ENCODE measurements at places on chromosomes 11 and 22.

DNA sequence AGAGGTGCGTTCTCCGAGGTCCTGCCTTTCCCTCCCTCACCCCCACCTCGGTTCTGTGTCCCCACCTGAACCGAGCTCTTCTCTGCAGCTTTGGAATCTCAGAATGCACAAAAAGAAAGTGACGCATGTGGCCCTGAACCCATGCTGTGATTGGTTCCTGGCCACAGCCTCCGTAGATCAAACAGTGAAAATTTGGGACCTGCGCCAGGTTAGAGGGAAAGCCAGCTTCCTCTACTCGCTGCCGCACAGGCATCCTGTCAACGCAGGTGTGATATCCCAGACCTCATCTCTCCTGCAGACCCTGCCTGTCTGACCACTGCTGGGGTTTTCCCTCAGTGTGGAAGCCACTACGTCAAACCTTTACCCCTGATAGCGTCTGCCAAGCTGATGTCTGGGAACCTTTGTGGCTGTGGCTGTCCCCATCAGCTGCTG lies 13.9 kb downstream of the ACP2 start:
- DNase-seq = no peak

GRCh38 chr22:46654927-46655595 lies 34.9 kb downstream of the GRAMD4 start:
- no peak for DNase-seq

DNA sequence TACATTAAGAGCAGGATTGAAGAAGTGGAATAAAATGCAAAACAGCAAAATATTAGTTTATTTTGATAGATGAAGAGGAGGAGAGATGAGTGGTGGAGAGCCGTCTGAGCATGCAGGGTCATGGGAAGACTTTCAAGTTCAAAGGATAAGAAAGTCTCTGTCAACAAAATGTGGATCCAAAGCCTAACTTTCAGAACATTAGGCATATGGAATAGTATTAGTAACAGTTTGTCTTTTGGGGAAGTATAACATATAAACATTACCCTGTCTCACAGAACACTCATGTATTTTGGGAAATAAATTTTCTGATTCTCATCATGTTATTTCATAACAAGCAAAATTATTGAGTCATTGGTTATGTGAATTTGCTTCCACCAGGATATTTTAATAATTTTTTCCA lies 104.3 kb upstream of the CEP126 start:
- DNase-seq = no peak

- no peak for DNase-seq
Observed at GRCh38 chr22:38479096-38479837, 11.4 kb downstream of the KDELR3 start.

DNA sequence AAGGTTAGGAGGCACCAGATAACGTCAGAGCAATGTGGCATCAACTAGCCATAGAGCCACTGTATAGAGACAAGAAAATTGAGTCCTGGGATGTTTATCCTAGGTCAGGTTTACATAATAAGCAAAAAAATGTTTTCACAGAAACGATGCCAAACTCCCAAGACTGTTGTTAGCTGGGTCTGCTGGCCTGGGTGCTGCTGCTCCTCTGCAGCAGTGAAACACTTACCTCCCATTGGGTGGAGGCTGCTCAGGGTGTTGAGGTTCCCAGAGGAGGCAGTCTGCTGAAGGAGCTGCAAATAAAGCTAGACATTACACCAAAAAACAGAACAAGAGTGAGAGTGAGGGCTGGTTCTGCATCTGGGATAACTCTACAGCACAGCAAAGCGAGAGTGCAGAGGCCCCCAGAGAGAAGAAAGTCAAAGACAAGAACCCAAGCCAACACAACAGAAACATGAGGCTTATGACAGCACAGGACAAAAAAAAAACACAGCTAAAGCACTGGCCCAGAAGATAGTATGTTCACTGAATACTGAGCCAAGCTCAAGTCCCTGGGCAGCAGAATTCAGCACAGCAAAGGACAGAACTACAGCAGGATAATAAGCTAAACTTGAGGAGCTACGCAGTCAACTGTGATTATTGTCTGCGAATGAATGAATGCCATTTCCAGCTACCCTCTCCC lies 29.9 kb upstream of the RAPSN start:
- no peak for DNase-seq

DNA sequence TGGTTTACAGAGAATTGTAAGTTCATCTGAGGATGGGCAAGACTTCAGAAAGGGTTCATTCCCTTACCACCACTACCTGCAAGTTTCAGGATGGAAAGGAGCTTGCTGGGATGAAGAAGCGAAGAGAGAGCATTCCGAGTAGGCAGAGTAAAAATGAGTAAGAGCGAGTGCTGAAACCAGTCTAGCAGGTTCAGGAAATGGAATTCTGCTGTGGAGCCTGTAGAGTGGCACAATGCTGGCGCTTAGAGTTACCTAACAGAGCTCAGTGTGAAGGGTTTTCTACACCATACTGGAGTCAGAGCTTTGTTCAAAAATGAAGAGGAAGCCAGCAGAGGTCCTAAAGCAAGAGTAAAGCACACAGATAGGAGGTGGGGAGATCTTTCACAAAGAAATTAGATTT lies 179.2 kb upstream of the ZC3H12C start:
- no peak for DNase-seq

- DNase-seq = no peak
Observed at GRCh38 chr11:84264066-84264465, 977.9 kb upstream of the CCDC90B start.

- DNase-seq = no peak
Observed at GRCh38 chr11:92061456-92062062, 163.1 kb upstream of the FAT3 start.

- no peak for DNase-seq
Observed at GRCh38 chr11:33617672-33618350, 82.8 kb downstream of the C11orf91 start.

DNA sequence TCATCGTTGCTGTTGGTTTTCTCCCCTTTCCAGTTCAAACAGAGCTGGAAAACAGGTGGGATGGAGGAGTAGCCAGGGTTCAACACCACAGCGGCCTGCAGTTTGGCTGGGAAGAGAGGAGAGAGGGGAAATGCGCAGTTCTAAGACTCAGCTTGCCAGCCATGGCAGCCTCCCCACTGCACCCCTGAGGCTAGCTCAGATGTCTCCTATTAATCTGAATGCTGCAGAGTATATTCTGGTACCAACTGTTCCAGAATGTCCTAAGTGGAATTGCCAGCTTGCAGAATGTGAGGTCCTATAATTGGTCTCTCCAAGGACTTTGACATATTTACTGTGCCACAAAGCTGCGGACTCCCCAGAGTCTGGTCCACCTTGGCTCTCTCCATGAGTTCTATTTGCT lies 32.0 kb downstream of the NEFH start:
- no peak for DNase-seq

DNA sequence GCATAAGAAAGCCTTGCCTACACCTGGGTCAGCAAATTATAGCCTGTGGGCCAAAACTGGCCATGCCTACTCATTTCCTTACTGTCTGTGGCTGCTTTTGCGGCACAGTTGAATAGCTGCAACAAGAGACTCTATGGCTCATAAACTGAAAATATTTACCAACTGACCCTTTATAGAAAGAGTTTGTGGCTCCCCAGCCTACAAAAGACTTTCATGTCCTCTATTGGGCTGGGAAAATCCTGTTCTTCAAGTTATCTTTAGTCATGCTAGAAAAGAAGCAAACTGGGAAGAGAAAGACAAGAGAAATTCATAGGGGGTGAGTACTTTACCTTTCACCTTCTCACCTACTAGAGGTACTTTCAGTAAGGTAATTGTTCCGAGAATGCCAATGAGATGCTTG lies 175.1 kb downstream of the SWAP70 start:
- no peak for DNase-seq

GRCh38 chr11:37988031-37988430 lies 1390.0 kb upstream of the RAG2 start:
- no peak for DNase-seq

DNA sequence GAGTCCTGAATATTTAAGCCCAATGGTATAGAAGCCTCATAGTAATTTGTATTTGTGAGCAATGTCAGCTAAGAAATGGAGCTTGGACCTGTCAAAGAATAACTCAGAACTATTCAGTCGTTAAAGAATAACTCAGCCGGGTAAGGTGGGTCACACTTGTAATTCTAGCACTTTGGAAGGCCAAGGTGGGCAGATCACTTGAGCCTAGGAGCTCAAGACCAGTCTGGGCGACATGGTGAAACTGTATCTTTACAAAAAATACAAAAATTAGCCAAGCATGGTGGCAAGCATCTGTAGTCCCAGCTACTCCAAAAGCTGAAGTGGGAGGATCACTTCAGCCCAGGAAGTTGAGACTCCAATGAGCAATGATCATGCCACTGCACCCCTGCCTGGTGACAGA lies 1526.5 kb downstream of the LRRC4C start:
- DNase-seq = no peak

DNA sequence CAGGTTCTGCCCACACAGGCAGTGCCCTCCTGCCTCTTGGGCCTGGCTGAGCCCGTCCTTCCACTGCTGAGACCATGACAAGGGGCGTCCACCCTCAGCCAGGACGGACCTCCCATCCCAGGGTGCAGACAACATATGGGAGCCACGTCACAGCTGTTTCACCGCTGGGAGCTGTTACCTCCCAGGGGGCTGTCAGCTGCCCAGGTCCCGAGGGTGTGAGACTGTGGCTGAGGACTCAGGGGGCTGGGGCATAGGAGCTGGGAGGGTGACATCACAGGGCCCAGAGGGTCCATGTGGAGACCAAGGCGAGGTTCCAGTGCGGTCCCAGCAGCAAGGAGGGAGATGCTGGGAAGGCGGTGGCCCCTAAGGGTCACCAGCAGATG lies 17.9 kb upstream of the CTSD start:
- no peak for DNase-seq

DNA sequence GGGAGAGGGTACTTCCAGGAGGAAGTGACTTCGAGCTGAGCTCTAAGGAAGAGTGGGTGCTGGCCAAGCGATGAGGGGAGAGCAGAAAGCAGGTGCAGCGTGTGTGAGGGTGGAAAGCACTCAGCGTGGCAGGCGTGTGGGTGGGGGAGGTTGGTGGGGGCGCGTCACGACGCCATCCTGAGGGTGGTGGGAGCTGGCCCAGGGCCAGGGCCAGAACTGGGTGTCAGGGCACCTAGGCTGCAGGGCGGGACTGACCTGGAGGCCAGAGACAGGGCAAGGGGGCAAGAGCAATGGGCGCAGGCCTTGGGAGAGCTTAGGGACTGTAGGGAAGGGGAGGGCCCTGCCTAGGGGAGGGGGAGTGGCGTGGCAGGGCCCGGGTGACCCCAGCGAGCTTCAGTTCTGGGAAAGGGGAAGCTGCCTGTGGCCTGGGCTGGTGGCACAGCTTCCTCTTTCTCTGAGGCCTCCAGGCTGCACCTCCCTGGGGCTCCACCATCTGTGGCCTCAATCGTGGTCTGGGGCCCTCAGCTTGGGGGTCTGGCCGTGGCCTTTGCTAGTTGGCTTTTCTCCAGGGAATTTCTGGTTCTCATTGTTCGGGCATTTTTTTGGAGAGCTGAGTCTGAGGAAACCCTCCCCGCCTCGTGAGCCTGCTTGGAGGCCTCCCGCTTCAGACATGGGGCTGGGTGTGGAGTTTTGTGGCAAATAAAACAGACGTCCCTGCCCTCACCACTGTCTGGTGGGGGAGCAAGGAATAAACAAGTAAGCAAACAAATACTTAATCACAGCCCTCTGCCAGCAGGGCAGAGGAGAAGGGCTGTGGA lies 8.9 kb downstream of the RELT start:
- DNase-seq = no peak

DNA sequence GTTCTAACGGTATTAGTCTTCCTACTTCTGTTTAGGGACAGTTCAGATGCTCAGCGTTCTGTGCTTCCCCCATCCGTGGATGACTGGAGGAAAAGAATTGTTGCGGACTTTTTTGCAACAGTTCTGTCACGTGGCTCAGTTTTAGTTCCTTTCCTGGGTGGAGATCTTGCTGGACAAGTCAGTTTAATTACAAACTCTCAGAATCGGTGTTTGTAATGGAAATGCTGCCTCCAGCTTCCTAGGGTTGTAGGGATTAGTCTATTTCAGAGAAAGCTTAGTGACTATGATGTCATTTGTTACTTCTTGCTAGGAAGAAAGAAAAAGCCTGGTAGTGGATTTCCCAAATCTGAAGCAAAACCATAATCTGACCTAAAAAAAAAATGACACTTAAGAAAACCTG lies 320.4 kb downstream of the CADM1 start:
- no peak for DNase-seq

DNA sequence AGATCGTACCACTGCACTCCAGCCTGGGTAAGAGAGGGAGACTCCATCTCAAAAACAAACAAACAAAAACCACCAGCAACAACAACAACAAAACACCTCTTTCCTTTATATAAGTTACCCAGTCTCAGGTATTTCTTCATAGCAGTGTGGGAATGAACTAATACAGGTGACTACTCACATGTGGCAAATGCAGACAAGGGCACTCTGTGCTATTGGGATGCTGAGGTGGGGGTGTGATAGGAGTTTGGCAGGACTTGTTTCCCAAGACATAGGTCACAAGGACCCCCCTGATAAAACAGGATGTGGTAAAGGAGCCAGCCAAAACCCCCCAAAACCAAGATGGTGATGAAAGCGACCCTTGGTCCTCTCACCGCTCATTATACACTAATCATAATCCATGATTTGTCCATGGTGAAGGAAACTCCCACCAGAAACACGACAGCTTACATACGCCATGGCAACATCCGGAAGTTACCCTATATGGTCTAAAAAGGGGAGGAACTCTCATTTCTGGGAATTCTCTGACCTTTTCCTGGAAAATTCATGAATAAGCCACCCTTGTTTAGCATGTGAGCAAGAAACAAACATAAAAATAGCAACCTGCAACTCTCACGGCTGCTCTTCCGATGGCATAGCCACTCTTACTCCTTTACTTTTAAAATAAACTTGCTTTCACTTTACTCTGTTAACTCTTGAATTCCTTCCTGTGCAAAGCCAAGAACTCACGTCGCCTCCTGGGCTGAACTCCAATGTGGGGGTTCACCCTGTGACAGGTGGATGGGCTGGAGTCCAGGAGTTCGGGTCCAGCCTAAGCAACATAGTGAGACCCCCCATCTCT lies 18.8 kb upstream of the INCENP start:
- DNase-seq = no peak

DNA sequence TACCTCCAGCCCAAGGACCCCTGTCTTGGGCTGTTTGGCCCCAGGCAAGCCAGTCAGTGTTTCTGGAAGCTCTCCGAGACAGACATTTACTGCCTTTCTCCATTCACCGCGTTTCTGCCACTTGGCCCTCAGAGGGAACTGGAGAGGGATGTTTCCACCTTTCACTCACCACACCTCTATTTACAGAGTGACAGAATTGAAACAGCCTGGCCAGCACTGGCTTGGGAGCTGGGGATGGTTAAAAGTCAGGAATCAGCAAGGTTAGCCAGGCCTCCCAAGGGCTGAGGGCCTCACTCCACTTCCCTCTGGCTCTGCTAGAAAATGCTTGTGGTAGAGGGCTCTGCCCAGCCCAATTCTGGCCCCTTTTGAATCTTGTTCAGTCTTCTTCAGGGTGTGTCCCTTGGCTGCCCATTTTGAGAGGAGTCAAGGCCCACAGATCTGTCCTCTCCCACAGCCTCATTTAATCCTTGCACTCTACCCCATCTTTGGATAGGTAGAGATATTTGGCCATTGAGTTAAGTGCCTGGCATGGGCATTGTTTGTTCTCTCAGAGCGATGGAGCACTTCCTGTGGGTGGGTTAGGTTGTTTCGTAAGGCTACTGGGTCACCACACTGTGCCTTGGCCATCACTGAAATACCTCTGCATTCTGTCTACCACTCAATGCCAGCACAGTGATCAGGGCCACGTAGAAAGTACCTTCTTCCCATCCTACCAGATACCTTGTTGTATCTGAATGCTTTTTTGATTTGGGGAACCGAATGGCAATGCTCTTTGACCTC lies 119.2 kb downstream of the MICAL2 start:
- DNase-seq = no peak
